Lung microvascular endothelial cell (primary cell): ENCODE measurements at places on chromosomes 4 and X. TPM values are rescaled to one million over a fixed set of nuclear protein-coding genes. Genes with fewer than 3 reads are reported as not detected.

DNA sequence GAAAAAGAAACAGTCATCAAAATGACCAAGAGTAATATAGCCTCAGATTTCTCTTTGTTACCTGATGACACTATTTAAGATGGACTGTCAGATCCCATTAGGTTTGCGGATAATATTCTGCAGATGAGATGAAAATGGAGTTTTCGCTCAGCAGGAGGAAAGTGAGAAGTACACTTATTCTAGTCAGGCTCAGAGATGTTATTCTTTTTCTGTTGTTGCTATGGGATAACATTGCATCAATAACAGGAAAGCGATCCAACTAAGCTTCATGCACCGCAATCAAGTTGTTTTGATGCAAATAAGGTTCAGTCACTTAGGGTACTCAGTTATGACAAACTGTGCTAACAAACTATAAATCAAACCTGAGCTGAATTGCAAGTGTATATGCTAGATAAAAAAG, 415.0 kb downstream of the CCSER1 start:
- no peak for DNase-seq

Gene HSD17B13
- total RNA-seq, result under 0.01 TPM in 2 replicates

Gene GPR34
- not detected in 2 replicates for total RNA-seq

DNA sequence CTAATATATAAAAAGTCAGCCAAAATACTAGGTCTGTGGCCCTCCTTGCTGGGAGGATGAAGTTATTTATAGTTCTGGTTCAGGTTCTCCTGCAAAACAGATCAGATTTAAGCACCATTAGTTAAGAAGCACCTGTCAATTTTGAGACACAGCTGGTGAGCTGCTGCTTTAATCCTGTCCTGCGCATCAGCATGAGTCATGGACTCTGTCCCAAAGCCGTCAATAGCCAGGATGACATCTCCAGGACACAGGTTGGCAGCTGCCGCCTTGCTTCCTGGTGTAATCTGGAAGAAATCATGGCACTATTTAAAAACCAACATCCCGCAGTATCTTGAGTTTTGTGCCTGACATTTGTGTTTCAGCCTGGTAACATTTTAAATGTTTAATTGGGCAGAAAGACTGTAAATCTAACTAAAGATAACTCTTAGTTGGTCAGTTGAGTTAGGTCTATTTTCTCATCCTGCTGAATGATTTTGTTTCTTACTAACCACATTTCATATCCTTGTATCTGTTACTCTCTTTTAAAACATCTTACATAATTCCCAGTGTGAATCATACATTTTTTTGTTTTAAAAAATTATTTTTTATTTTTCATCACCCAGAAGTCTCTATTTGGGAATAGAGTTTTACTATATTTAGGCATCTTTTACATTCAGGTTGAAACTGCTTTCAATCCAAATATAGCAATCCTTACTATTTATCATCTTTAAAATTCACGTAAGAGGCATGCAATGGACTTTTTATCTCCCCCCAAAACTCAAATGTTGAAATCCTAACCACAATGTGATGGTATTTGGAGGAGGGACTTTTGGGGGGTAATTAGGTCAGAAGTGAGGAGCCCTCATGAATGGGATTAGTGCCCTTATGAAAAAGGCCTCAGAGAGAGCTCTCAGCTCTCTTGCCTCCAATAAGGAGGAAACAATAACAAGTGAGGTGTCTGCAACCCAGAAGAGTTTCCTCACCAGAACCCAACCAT, 10.1 kb downstream of the PDLIM3 start:
- DNase-seq, result peak; percentile 45

GRCh38 chr4:56611501-56611900, 69.6 kb downstream of the HOPX start:
- DNase-seq, result no peak
